K562 (cell line): ENCODE measurements at places on chromosomes 1 and 21. TPM values are rescaled to one million over a fixed set of nuclear protein-coding genes. Genes with fewer than 3 reads are reported as not detected.

Gene SLFNL1
- total RNA-seq = 0.07 TPM in 1 of 2 replicates, not detected in the other

Gene TRIM17
- not detected in 2 replicates for total RNA-seq

DNA sequence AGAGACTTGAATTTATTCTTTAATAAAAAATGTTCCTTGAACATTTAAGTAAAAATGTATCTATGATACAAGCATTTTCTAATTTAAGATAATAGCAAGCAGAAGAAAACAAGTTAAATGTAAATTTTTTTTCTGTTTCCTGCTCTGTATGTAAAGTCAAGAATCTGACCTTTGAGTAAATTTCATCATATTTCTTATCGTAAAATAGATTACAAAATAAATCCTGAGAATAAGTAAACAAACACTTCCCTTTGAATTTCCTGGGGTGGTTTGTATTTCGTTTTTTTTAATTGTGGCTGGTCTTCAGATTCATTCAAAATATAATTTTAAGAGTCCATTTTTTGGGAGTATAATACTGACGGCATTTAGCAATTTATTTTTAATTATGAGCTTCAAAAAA lies 77.6 kb downstream of the POU2F1 start:
- DNase-seq = no peak

DNA sequence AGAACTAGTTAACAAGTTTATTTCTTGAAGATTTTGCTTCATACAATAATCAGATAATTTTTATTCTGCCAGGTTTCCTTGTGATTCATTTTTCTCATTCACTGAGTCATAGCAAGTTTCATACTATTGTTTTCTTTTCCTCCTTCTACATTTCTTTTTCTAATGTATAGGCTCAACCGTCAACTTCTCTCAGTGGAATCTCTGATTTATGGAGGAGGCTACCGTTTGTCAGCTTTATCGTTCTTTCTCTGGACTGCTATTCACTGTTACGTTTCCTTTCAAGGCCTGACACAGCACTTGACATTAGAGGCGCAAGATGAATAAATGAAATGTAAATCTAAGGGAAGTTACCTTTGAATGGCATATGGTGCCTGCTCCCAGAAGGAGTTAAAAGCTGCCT lies 284.3 kb upstream of the NR5A2 start:
- DNase-seq = no peak

DNA sequence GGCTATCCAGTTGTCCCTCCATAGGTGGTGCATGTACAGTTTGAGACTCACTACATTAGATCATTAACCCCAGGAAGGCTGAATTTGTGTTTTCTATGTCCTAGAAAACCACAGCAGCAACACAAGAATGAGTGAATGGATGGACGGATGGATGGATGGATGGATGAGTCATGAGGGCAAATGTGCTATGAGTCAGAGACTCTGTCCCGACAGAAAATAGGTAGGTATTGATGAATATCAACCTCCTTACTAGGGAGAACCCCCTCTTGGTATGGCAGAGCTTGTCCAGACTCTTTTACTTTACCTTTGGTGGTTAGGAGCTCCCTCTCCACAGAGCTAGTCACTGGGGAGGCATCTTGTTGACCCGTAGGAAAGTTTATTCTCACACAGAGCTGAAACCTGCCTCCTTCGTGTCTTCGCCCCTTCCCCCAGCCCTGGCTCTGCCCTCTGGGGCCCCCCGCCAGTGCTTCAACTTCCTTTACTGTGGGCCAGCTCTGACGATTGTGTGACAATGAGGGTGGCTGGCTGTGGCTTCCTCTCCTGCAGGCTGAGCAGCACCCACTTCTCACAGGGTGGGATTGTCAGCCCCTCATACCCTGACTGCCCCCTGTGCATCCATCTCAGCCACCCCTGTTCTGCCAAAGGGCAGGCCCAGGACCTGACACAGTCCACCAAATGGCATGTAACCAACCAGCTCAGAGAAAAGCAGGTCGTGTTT lies 145.2 kb downstream of the FOXD2 start:
- DNase-seq = no peak

DNA sequence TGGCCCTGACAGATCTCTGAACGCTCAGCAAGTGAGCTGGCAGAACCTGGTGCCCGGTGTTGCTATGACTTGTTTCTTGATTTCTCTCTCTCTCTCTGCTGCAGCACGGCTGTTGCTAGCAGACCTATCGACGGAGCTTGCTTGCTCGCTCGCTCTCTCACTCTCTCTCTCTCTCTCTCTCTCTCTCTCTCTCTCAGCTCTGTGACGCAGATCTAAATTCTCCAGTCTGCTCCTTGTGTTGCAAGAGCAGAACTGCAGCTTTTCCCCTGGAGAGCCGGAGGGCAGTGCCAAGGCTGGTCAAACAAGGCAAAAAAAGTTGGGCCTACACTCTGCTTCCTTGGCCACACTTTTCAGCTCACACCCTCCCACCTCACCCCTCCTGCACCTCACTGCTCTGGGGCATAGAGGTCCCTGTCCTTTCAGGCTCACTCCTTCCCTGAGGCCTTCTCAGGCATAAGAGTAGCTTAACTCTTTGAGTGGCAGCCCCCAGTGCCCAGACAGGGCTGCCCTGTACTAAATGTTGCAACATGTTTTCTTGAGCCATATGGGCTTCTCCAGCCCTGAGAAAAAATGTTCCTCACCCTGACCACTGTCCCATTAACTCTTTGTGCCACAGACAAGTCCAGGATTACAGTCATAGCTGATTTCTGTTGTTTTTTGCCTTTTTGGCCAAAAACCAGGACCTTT lies 72.2 kb downstream of the CD46 start:
- DNase-seq = no peak

- DNase-seq = no peak
Observed at GRCh38 chr1:89041119-89041641, 18.5 kb upstream of the GBP3 start.

GRCh38 chr1:21100481-21100921 lies 76.2 kb downstream of the EIF4G3 start:
- no peak for DNase-seq
